ENCODE measurements at places on chromosomes 3 and 15.

DNA sequence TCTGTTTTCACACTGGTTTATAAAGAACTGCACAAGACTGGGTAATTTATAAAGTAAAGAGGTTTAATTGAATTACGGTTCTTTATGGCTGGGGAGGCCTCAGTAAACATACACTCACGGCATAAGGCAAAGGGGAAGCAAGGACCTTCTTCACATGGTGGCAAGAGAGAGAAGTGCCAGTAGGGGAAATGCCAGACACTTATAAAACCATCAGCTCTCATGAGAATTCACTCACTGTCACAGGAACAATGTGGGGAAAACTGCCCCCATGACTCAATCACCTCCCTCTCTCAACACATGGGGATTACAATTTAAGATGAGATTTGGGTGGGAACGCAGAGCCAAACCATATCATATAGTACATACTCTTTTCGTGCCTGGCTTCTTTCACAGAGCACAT lies 42.4 kb downstream of the MAP2K1 start:
- no peak for DNase-seq

DNA sequence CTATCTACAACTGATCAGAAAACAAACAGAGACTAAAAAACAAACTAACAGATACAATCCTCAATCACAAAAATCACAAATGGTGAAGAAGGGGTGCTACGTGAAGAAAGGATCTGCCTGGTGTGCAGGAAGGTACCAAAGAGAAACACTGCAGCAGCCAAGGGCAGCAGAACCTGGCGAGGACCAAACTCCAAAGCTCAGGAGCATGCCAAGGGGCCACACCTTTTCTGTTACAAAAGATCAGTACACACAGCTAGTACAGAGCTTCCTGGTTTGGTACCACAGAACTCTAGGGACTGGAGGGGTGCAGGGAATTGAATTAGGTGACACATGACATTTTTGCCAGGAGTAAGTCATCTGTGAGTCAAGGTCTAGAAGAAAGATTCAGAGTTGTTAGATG lies 107.4 kb upstream of the GRM7 start:
- no peak for DNase-seq

- no peak for DNase-seq
Observed at GRCh38 chr15:90459368-90459767, 70.4 kb upstream of the CRTC3 start.

DNA sequence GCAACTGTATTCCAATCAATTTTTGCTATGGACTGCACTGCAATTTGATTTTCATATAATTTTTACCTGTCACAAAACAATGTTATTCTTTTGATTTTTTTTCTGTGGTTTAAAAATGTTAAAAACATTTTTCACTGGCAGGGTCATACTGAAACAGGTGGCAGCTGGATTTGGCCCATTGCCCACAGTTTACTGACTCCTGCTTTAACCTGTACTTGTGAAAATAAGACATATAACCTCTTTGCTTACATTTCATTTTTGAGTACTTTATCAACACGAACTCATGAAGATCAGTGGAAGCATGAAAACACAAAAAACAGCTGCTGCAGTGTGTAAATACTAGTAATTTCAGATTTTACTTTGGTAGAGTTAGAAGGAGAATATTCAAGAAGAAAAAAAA lies 313.1 kb downstream of the WDR72 start:
- no peak for DNase-seq

- DNase-seq = no peak
Observed at GRCh38 chr15:99717161-99718009, 15.9 kb downstream of the LYSMD4 start.

GRCh38 chr3:116034794-116035193 lies 410.5 kb downstream of the LSAMP start:
- DNase-seq = no peak

- DNase-seq = no peak
Observed at GRCh38 chr3:153595186-153595815, 433.3 kb downstream of the RAP2B start.
